ENCODE measurements at places on chromosomes 16 and 17.

GRCh38 chr17:63406689-63407330, 39.3 kb downstream of the CYB561 start:
- peak; percentile 82 for DNase-seq

DNA sequence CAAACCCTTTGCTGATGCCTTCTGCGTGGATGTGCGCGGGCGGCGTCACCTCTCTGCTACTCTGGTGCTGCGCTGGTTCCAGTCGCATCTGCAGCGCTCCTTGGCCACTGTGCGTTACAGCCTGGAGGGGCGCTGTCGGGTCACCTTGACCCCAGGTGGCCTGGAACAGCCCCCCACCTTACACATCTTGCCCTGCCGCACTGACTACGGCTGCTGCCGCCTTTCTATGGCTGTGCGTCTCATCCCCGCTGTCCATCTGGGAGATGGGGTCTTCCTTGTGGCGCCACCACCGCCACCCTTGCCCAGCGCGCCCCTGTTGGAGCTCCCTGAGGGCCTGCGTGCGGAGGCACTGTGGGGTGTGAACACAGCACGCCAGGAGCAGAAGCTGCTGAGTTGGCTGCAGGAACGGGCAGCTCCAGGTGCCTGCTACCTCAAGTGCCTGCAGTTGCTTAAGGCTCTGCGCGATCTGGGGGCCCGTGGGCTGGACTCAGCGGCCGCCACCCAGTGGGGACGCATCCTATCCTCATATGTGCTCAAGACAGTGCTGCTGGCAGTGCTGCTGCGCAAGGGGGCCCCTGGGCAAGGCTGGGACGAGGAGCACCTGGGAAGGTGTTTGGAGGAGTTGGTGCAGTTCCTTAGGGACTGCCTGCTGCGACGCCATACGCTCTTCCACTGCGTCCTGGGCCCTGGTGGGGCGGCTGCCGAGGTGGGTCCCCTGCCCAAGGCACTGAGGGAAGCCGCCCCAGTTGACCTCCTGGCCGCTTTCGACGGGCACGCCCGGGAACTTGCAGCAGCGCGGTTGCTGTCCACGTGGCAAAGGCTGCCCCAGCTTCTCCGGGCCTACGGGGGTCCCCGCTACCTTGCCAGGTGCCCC, 1.6 kb downstream of the ITPRIPL2 start:
- no peak for DNase-seq

DNA sequence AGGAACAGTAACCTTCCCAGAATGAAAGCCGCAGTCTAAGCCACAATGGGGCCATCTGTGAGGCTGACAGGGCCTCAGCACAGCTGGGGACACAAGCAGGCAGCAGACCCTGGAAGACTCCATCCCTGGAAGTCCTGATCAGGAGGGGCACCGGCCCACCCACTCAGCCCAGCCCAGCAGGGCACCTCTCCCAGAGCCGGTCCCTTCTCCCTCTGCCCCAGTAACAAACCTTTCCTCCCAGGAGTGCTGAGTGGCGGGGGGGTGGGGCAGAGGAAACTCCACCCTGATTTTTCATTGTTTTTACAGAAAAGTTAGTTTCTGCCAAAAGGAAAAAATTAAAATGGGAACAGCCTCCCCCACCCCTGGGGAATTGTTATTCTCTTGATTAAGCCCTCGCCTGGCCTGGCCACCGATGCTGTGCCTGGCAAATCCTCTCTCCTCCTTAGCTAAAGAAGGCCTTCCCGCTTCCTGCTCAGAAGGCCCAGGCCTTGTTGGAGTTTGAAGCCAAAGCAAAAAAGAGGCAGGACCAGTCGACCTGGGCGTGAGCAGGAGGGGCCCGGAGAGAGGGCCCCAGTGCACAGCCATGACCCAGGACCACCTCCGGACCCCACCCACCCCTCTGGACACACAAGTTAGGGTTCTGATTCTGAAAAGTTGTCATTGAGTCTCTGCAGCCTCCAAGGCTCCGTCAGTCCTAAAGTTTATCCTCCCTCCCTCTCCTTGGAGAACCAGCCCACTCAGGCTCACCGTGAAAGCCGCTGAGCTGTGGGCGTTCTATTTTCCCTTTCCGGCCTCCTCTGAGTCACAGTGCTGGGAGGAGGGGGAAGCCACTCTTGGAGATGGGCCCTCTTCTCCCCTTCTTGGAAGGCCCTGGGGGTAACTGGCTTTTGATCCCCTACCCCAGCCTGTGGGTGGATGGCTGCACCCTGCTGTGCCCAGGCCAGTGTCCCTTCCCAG, 128.4 kb upstream of the TNRC6C start:
- peak; percentile 39 for DNase-seq

- DNase-seq: no peak
These were observed 2.6 kb downstream of the HNF1B start for GRCh38 chr17:37742116-37742761.

DNA sequence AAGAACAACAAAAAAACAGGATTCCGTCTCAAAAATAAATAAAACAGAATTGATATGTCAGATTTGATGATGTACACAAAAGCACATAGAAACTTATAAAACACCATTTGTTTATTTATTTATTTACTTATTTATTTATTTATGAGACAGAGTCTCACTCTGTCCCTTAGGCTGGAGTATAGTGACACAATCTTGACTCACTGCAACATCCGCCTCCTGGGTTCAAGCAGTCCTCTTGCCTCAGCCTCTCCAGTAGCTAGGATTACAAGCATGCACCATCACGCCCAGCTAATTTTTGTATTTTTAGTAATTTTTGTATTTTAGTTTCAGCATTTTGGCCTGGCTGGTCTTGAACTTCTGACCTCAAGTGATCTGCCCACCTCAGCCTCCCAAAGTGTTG, 21.4 kb downstream of the BCAS3 start:
- no peak for DNase-seq

GRCh38 chr16:66133643-66134338, 232.7 kb upstream of the CDH5 start:
- no peak for DNase-seq

GRCh38 chr16:72950669-72951068, 97.3 kb downstream of the ZFHX3 start:
- DNase-seq: no peak

GRCh38 chr16:87012954-87013938, 303.9 kb downstream of the C16orf95 start:
- no peak for DNase-seq
